ENCODE measurements at places on chromosomes 4 and X.

- DNase-seq = no peak
These were observed 59.9 kb upstream of the AP1S2 start for GRCh38 chrX:15914486-15914885.

GRCh38 chr4:109562457-109563239, 2.6 kb downstream of the MCUB start:
- DNase-seq = no peak

DNA sequence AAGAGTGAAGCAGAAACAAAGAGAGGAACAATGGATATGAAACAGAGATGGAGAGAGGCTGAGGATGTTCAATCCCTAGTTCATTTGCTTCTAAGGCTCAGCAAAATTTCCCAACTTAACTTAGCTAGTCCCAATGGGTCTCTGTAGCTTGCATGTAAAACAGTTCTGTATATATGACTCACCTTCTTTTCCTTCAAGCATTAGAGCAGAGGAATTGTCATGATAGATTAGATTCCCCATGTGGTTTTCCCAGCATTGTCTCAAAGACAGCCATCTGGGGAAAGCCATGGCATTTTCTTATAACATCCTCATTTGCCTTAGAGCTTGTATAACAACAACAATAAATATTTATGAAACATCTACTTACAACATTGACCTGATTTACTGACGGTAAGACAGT, 93.9 kb upstream of the GATB start:
- no peak for DNase-seq

- no peak for DNase-seq
These were observed 169.4 kb downstream of the MGST2 start for GRCh38 chr4:139834981-139835391.

DNA sequence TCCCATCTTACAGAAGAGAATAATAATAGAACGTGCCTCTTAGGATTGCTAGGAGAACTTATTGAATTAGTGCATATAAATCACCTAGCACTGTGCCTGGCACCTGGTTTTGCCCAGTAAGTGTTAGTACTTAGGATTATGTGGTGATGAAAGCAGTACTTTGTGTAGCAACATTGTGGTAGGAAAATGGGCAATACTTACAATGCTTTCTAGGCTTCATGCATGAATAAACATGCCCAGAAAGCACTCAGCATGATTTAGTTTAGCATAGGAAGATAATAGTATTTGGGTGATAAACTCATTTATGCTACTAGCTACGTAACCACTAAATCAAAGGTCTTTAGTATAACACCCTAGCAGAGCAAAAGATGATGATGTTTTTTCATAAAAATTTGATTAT, 105.6 kb downstream of the NEUROG2 start:
- DNase-seq = no peak

- no peak for DNase-seq
These were observed 863.4 kb downstream of the PDHA2 start for GRCh38 chr4:96703265-96703664.

DNA sequence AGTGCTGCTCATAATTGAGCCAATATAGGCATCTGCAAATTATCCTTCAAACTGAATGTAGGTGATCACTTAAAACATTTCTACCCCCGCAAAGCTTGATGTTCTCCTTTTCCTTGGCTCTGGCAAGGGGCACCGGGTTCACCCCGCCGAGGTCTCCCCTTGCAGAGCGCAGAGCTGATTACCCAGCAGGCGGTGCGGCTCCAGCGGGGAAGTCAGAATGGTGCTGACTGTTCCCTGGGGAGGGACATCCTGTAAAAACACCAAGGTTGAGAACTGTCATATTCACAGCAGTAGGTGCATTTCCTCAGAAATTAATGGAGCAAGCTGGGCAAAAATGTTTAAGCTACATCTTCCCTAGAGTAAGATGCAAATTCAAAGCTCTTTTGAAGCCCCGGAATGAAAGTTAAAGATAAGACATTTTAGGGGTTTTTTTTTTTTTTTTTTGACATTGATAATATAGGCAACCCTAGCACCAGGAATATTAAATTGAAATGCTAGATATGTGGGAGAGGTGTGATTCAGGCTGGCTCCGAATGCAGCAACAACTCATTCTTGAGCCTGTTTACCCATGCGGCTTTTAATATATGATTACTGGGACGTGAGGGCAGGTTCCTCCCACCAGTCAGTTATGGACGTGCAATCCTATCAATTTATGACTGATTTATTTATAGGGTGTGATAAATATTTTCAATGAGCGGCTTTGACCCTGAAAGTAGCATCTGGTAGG, 767.3 kb upstream of the TENM3 start:
- DNase-seq = no peak

GRCh38 chrX:134528960-134529359, 69.0 kb downstream of the HPRT1 start:
- DNase-seq = no peak

DNA sequence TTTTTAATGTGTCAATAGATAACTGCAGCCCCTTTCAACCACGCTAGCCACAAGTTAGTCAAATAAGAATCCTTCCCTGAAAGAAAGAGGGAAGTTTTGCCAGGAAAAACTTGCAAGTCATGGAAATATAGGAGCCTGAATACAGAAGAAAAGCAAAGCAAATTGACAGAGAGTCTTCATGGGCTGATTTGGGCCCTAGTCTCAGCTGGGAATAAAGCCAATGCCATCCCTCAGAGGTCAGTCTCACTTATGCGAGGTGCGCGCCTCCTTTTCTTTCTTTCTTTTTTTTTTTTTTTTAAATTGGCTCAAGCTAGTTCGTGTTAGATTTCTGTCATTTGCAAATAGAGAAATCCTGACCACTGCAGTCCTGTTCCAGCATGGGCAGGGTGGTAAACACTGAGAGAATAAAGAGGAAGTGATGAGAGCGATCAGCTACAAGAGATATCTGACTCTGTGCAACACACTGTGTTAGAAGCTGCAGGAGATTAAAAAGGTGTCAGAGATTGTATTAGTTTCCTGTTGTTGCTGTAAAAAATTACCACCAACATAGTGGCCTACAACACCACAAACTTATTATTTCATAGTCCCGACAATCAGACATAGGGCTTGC, 299.7 kb downstream of the LDB2 start:
- no peak for DNase-seq

- no peak for DNase-seq
These were observed 43.2 kb downstream of the CDKL5 start for GRCh38 chrX:18468599-18468998.

- DNase-seq = no peak
These were observed 2.3 kb downstream of the PRRG3 start for GRCh38 chrX:151697522-151697921.

GRCh38 chrX:119728487-119728886, 29.9 kb upstream of the SOWAHD start:
- no peak for DNase-seq

DNA sequence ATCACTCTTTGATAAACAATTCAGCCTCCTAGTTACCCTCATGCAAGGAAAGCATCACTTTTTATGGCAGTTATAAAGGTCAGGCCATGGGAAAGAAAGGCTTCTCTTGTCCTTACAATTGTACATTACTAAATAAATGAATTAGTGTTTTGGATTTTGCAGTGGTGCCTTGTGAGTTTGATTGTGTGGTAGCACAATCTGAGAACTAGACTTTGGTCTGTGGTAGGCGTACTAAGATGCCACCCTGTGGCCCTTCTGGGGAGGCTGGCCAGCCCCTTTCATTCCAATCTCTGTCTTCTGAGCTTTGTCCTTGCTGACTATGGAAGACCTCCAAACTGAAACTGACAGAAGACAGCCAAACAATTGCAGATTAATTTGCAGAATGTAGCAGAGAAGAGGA, 14.6 kb upstream of the HNRNPD start:
- DNase-seq = no peak

DNA sequence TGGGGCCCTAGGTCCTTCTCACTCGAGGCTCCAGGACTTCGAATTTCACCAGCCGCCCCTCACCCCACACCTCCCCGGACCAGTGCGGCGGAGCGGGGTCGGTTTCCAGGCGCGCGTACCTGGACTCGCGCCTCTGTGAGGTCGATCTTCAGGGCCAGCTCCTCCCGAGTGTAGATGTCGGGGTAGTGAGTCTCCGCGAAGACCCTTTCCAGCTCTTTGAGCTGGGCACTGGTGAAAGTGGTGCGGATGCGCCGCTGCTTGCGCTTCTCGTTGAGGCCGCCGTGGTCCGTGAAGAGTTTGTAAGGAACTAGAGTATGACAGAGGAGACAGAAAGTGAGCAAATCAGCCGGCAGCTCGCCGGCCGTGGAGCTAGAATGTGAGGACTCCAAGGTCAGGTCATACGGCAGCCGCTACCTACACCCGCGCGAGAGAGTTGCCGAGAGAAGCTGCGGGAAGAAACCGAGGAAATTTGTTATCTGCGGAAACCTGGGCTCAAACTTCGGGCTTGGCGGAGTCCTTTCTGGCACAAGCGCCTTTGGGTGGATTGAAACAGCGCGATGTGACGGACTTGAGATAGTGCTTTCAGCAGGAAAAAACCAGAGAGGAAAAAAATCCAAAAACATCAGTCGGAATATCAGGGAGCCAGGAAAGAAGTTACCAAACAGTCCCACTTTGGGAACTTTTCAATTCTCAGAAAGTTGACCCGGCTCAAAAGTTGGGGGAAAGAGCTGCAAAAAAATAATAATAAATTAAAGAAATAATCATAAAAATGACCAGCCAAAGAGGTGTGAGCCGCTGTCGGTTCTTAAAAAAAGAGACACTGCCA, 1.1 kb downstream of the PHOX2B start:
- DNase-seq = no peak

- DNase-seq = peak; percentile 29
These were observed at the start of gene ABCG2 for GRCh38 chr4:88158489-88159228. Gene ABCG2 (minus strand): TSS chr4:88158639. CDS start chr4:88139995, 18,644 bp downstream.

GRCh38 chr4:19403786-19404370, 847.8 kb upstream of the SLIT2 start:
- no peak for DNase-seq

DNA sequence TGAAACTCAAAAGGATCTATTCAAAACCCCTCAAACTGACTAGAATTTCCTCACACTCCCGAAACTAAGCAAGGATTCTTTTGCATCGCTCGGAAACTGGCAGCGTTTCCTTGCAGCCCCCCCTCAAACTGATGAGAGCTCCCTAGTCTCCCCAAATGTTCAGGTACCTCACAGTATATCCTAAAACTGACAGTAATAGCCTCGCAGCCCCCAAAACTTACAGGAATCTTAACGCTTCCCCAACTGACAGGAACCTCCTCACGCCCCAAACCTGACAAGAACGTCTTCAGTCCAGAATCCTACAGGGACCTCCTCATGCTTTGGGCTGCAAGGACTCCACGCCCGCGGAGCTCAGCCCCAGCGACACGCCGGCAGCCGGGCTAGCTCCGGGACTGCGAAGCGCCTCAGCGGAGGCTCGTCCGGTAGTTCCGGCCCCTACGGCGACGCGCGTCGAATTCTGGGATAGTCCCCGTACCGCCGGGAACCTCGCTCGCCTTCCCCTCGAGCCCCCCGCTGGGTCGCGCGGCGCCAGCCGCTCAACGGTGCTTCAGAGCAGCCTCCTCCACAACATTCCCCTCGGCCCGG, 640 bp downstream of the PHF8 start:
- DNase-seq = no peak

DNA sequence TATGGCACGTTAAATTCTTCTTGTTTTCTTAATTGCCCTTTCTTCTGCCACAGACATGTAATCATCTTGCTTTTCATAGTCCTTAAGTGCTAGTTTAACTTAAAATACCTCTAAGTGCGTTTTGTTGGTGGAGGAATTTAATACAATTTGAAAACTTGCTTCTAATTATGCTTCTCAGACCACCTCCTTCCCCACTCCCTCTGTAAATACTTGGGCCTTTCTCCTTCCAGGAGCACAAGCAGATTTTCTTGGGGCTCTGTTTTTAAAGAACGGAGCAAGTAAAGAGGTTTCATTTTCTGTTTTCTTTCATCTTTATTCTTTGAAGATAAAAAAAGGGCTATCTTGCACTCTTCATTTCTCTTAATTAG, 559 bp upstream of the PCDH18 start:
- DNase-seq = no peak

DNA sequence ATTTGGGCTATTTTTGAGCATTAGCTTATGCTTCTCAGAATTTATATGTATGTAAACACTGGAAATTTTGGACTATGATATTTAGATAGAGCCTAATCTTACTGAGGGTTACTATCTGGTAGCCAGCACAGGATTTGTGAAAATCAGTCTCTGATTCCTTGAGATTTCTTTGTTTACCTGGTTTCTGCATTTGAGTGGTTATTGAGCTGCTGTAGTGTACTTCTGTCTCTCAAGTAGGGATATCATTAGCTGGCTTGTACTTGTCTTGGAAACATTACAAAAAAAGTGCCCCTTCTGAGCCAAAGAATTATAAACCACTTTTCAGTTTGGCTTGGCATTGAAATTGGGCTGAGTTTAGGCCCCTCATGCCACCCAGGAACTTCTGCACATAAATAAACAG, 49.7 kb downstream of the TLL1 start:
- no peak for DNase-seq

DNA sequence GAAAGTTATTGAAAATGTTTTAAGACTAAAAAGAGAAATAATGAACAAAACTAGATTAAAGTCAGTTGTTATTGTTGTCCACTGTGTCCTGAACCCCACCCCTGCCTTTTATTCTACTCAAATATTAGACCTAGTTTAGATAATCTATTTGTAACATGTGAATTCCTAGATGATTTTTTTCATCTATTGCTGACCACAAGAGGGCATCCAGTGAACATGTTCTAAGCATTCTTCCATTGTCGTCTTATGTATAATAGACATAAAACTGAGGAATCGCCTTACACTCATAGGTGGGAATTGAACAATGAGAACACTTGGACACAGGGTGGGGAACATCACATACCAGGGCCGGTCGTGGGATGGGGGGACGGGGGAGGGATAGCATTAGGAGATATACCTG, 36.4 kb upstream of the HPRT1 start:
- no peak for DNase-seq

DNA sequence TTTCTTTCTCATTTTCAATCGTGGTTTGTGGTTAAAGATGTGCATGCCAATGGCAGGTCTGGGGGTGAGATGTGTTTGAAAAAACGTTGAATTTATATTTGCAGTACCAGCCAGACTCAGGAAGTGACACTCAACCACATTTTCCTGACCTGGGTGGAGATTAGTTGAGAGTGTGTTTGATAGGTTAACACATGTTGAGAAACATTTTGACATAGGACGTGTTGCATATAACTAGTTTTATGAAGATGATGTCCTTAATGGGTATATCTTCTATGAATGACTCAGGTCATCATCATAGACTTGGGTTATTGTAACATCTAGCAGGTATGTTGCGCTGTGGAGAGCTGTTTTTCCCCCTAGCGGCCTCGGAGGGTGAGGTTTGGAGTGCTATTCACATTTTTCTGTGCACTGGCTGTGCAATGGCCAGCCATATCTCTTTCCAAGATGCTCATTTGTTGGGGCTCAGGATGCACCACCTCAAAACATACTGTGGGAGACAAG, 21.7 kb upstream of the CD38 start:
- DNase-seq = peak; percentile 53

DNA sequence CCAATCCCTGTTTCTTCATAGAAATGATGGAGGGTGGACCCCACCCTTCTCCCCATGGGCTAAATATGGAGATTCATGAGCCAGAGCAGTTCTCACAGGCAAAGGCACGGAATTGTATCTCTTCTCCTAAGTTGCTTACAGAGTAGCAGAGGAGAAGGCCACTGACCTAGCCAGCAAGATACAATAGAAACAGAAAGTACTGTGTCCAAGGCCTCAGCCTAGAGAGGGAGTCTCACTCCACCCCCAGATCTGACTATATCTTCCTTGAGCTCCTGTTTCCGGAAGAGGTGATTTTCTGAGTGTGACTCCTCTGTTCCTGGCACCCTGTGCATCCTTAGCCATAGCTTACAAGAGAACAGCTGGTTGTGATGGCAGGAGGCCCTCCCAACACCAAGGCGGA, at the start of gene FATE1:
TSS of gene FATE1 (plus strand) at position 284 of the 400 bp plus-strand sequence. CDS start at position 369, 85 bp downstream.
- DNase-seq = no peak

Data from stimulated activated CD8-positive, alpha-beta memory T cell treated with anti-CD3 and anti-CD28 coated beads, Interleukin-7, amount 100 ng/mL, for 48 hours (primary cell).